ENCODE measurements at places on chromosomes 16 and 17.
A peak's percentile ranks its signal among the peaks of the same experiment; 100 is the strongest.

DNA sequence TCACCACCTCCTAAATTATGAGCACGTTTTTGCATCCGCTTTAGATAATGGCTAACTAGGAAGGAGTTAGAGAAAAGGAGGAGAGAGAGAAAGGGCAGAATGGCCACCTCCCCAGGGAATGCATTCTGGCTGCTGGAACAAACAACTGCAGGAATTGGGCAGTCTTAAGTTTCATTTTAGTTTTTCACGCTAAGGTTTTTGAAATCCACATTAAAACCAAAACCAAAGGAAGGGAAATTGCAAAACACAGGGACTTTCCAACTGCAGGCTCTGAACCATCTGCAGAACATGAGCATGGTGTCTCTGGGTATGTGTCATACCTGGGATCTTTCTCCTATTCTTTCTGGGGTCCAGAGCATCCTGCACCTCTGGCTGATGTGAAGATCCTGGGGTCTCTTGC is 12.1 kb upstream of the CCL8 start:
- DNase-seq, result no peak

- no peak for DNase-seq
Measured at GRCh38 chr16:87063543-87063942, 253.6 kb downstream of the C16orf95 start.

DNA sequence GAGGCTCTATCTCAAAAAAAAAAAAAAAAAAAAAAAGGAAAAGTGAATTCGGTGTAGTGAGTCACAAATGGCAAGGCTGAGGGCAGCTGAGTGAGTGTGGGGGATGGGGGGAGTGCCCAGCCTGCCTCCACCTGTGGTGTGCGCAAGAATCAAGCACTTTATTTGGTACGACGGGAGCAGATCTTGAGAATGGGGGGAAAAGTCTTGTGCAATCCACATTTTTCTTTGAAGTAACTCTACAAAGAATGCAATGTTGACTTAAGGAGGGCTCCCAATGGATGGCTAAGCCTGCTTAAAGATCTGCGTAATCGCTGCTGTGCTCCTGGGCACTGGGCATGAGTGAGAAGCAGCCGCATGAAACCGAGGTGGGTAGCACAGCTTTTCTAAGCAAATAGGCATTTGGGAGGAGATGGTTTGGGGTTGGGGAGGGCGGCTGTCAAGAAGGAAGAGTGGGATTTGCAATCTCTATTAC is 28.2 kb downstream of the ATP2C2 start:
- DNase-seq, result no peak

DNA sequence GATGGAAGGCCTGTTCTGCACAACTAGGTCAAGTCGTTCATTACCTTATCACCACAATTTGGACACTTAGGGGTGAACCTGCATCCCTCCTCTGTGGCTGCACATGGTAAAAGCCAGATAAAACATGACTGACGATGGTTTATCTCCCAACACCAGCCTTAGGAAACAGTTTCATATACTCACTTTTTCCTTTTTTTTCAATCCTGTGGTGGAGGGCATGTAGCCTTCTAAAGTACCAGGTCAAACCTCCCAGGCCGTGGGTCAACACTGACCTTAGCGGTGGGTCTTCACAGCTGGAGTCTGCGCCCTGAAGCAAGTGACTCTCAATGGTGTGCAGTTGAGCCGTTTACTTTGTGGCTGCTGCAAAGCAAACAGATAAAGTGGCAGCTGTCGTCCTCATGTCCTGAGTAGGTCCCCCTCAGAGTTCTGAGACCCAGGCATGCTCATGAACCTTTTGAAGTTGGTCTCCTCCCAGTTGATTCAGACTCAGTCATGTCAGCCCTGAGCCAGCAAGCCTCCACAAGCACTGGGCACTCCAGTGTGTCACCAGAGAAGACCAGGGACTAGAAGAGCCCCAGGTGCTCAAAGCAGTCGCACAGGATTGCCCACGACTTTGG is 5.9 kb downstream of the FAHD1 start:
- DNase-seq, result no peak

- no peak for DNase-seq
Measured at GRCh38 chr17:49869038-49869374, 21.1 kb upstream of the TAC4 start.

GRCh38 chr17:78722246-78722761 is 59.8 kb downstream of the CYTH1 start:
- peak; percentile 74 for DNase-seq

GRCh38 chr16:2786061-2786825 is 1.1 kb downstream of the PRSS33 start:
- no peak for DNase-seq

DNA sequence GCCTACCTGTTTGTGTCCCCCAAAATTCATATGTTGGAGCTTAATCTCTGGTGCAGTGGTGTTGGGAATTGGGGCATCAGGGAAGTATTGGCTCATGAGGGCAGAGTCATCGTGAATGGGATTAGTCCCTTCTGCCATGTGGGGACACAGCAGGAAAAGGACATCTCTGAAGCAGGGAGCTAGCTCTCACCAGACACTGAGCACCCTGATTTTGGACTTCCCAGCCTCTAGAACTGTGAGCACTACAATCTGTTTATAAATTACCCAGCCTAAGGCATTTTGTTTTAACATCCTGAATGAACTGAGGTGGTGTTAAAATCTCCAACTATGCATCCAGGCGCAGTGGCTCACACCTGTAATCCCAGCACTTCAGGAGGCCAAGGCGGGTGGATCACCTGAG is 206.0 kb downstream of the SEC14L1 start:
- DNase-seq, result no peak

DNA sequence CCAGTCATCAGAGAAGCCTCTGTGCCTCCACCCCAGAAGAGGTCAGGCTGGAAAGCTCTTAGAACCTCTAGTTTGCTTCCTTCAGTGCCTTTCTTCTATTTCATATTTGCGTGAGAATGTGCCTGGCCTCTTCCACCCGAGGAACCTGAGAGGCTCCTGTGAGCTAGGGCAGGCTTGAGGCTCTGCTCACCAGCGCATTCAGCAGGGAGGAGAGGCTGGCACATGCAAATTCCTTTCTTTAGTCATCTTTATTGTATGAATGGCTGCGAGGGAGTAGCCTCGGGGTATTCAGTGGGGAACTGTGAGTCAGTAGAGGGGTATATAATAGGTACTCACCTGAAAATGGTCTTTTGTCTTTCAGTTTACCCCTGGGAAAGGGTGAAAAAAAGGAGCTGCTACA is 268.3 kb downstream of the ABCC12 start:
- no peak for DNase-seq

DNA sequence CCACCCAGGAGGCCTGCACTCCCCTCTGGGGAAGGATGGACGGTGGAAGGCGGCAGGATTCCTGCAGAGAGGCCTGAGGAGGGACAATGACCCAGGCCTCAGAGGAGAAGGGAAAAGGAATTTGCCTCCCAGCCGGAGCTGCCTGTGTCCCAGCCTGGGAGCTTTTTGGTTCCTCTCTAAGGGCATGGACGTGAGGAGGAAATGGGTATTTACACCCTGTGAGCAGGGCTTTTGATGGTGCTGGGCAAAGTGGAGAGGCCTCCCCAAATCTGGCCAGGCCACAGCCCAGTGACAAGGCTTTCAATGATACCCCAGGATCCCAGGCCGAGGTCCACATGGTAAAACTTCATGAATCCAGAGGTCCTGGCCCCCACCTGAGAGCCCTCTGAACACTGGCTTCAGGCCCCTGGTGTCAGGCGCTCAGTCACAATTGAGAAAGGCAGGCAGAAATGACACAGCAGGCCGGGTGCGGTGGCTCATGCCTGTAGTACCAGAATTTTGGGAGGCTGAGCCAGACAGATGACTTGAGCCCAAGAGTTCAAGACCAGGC is 56.0 kb upstream of the DOC2B start:
- no peak for DNase-seq

DNA sequence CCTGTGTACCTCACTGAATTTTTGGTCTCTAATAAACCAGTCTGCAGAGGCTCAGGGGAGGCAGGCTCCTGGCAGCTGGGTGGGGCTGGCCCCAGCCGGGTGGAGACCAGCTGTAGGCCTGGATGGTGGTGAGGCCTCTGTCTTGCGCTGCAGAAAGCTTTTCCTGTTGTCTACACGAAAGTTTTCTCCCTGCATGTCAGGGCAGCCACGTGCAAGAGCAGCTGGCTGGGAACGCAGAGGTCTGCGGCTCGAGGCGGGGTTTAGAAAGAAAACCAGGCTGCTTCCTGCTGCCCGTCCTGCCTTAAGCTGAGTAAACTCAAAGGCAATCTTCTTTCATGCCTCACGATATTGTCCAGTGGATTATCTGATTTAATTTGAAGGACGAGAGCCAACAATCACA is 2.4 kb downstream of the SERPINF1 start:
- DNase-seq, result no peak

DNA sequence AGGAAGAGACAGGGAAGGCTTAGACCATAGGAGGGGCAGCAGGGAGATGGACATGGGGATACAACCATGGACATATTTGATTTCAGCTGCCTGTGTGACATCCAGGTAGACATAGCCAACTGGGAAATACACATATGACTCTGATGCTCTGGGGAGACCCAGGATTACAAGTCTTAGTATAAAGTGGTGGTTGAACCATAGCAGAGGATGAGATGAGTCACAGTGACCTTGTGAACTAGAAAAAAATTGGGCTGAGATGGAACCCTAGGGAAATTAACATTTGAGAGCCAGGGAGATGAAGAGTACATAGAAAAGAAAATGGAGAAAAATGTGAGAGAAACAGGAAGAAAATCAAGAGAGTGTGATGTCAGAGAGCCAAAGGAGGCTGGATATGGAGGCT is 10.2 kb downstream of the MARCHF10 start:
- no peak for DNase-seq

DNA sequence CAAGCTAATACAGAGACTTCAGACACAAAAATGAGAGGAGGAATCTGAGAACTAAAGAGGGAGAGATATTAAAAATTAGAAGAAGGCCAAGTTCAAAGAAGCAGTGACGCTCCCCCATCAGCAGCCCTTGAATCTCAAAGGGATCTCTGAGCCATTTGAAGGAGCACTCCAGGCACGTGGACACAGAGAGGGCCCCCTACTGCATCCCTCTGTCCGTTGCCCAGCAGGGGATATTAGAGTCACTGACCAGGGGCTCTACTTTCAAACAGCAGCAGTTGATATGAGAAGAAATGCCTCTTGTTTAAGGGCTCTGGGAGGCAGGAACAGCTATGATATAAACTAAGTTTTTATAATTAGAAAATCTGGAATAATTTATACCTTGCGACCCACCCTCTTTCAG is 479.0 kb upstream of the SALL1 start:
- no peak for DNase-seq

DNA sequence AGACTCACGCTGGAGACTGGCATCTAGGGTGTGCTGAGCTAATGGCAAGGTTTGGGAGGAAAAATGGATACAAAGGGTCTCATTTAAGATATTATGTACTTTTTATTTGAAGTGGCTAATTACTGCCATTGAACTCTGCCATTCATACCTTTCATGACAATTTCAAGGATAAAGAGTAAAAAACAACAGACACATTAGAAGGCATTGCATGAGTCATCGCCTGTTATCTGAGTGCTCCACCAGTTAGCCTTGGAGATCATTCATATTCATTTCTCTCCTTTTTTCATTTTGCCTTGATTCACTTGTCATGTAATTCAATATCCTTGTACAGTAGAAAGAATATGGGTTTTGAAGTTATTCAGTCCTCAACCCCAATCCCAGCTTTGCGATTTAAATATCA is 109.5 kb downstream of the CDH8 start:
- no peak for DNase-seq

DNA sequence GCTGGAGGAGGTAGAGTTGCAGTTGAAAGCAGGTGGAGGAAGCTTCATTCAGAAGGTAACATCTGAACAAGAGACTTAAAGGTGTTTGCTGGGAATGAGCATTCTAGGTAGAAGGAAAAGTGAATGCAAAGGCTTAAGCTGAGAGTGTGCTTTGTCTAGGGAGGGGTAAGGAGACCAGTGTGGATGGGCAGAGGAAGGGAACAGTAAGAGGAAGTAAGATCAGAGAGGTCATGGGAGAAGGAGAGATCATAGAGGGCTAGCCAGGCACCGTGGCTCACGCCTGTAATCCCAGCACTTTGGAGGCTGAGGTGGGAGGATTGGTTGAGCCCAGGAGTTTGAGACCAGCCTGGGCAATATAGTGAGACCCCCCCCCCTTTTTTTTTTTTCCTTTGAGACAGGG is 3.3 kb downstream of the STX4 start:
- DNase-seq, result no peak

GRCh38 chr17:35731917-35732805 is 722 bp downstream of the RASL10B start:
- DNase-seq, result no peak

GRCh38 chr17:51118330-51119195 is 2.1 kb downstream of the SPAG9 start:
- no peak for DNase-seq

DNA sequence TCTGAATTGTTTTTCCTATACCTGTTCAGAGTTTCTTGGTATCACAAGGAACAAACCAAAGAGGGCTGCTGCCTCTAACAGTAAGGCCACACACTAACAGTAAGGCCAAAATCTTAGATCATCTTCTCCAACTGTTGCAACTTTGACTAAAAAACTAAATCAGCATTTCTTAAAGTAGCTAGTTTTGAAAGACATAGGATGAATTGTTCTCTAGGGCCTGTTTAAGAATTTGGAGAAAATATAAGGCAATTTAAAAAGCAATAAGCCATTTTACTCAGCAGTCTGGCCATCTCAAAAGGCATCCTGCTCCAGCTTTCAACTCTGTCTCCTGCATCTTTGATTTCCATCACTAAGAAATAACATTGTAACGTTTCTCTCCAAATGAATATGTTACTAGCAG is 105.0 kb upstream of the MON1B start:
- no peak for DNase-seq

DNA sequence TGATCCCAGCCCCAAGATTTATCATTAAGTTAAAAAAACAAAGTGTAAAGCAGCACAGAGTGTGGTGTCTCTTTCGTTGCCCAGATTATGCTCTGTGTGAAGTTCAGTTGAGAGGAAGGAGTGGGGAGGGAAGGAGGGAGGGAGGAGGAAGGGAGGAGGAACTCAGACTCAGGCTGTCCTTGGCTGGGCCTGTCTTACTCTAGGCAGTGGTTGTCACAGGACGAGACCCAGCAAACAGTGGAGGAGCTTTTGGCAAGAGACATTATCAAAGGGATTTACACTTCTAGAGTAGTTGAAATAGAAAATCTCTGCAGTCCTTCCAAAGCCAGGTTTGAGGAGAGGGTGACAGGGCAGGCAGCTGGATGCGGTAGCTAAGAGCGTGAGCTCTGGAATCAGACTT is 27.8 kb downstream of the KNOP1 start:
- no peak for DNase-seq

- no peak for DNase-seq
Measured at GRCh38 chr17:33929181-33929724, 325.8 kb upstream of the CCL2 start.

DNA sequence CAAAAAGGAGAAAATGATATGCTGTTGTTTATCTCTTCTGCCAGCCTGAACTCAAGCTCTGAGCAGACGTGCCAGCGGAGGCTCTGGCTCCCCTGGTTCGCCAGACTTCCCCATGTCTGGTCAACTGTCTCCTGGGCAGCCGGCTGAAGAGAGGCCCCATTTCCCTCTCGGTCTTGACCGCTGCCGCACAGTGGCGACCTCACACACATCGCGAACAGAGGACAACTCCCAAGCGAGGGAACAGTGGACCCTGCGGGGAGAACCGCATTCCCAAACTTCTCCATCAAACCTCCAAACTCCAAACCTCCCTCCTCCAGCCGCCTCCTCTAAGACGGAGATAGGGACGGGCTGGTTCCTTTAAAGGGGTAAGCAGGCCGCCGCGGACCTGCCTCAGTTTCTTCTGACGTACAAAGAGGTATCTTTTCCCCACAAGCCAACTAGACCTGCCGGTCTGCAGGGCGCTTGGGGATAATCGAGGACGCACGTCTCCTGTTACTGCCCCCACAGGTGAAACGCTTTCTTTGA is 24.9 kb upstream of the RFFL start:
- peak; percentile 32 for DNase-seq

All from nucleus accumbens (tissue), 56 donors.